GF-D8 (cell line): ENCODE measurements at places on chromosomes 2 and 18.

DNA sequence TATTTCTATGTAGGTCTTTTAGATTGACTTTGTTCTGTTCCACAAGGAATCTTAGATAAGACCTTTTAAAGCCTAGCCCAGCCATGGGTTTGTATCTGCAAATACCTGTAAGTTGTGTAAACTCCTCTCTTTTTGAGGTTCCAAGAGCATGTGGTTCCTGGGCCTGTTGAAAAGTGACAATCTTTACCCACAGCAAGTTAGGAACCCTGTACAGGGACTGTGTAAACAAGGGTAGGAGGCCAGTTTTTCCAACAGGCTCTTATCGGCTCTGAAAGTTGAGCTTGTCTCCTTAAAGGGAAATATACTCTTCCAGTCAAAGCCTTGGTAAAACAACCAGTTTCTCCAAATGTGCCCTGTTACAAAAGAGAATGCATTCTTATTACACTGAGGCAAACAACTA is 15.3 kb upstream of the ASXL3 start:
- no peak for DNase-seq

GRCh38 chr18:5529471-5529870 is 14.3 kb downstream of the EPB41L3 start:
- DNase-seq: no peak

DNA sequence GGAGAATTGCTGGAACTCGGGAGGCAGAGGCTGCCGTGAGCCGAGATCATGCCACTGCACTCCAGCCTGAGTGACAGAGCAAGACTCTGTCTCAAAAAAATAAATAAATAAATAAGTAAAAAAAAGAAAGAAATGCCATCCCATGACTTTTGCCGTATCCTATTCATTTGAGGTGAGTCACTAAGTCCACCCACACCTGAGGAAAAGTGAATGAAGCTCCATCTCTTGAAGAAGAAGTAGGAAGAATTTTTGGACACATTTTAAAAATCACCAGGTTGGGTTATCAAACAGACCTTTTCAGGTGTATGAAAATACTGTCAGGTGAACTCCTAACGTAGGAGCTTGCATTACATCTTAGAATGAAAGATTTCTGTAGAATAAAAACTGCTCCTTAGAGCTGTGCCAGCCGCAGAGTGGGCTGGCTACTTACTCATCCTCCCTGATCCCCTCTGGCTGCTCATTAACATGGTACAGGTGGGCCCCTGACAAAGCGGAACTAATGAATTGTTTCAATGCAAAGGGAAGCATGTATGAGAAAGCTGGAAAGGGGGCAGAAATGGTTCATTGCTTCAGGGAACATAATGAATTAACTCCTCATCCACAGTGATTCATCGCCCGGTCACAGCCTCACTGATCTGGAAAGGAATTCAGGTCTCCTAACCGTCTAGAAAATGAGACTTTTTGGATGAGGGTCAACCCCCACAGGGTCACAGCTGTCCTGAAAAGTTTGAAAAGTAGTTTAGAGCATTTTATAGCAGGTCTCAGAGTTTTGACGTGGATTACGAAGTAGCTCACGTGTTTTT is 191.4 kb downstream of the SPP2 start:
- no peak for DNase-seq

DNA sequence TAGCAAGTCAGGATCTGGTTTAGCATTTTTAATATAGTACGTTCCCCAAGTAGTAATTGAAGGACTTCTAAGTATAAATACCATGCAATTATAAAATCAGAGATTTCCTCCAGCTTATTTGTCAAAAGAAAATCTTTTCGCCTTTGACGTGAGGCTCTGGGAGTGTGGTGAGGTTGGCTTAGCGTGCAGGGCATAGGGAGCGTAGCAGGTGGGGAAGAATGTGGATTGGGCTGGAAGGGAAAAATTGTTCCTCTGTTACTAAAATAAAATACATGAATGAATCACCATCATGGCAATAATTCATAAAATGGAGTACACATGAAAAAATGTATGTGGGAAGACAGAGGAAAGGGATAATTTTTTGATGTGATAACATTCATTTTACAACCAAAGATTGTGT is 5.4 kb upstream of the IL1RL2 start:
- DNase-seq: no peak

GRCh38 chr2:172834881-172835280 is 99.2 kb downstream of the RAPGEF4 start:
- DNase-seq: no peak

DNA sequence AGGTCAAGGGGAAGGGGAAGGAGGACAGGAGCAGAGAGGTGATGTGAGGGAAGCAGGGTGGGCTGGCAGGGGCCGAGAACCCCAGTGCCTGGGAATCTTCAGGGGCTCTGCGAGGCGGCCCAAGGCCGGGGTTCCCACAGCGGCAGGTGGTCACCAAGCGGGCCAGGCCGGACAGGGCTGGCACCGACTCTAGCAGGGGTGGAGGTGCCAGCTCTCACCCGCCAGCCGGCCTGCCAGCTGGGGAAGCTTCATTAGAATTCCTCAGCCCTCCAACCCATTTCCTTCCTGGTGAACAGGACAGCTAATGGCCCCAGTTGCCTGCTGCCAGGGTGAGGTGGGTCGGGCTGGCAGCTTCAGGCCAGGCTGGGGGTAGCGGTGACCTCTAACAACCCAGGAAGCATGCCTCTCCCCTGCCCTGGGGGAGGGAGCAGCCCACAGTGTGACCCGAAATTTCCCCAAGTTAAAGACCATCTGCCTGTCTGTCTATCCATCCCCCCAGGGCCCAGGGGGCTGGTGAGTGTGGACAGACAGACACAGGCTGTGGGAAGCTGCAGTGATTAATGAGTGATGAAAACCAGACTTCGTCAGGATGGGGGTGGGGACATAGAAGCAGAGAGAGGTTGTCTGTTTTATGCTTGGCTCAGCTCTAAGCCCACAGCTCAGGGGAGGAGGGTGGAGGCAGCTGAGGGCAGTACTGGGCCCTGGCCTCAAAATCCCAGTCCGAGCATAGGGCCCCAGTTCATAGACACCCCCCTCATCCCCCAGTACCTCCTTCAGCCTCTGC is 144.1 kb downstream of the ZFP36L2 start:
- no peak for DNase-seq

GRCh38 chr18:55090564-55091188 is 131.4 kb upstream of the CCDC68 start:
- DNase-seq: no peak

DNA sequence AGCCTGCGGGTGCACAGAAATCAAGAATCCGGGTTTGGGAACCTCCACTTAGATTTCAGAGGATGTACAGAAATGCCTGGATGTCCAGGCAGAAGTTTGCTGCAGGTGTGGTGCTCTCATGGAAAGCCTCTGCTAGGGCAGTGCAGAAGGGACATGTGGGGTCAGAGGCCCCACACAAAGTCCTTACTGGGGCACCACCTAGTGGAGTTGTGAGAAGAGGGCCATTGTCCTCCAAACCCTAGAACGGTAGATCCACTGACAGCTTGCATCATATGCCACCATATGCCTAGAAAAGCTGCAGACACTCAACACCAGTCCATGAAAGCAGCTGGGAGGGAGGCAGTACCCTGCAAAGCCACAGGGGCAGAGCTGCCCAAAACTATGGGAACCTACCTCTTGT is 833.0 kb downstream of the TMEM182 start:
- DNase-seq: no peak

GRCh38 chr2:8076448-8077342 is 605.2 kb upstream of the ID2 start:
- DNase-seq: no peak
